ENCODE measurements at places on chromosomes 12 and 14.

GRCh38 chr12:51766067-51766676 is 82.3 kb downstream of the FIGNL2 start:
- no peak for DNase-seq

- DNase-seq = no peak
Observed at GRCh38 chr12:10610188-10610587, 3.2 kb downstream of the MAGOHB start.

GRCh38 chr12:28177461-28177860 is 12.8 kb upstream of the CCDC91 start:
- no peak for DNase-seq

DNA sequence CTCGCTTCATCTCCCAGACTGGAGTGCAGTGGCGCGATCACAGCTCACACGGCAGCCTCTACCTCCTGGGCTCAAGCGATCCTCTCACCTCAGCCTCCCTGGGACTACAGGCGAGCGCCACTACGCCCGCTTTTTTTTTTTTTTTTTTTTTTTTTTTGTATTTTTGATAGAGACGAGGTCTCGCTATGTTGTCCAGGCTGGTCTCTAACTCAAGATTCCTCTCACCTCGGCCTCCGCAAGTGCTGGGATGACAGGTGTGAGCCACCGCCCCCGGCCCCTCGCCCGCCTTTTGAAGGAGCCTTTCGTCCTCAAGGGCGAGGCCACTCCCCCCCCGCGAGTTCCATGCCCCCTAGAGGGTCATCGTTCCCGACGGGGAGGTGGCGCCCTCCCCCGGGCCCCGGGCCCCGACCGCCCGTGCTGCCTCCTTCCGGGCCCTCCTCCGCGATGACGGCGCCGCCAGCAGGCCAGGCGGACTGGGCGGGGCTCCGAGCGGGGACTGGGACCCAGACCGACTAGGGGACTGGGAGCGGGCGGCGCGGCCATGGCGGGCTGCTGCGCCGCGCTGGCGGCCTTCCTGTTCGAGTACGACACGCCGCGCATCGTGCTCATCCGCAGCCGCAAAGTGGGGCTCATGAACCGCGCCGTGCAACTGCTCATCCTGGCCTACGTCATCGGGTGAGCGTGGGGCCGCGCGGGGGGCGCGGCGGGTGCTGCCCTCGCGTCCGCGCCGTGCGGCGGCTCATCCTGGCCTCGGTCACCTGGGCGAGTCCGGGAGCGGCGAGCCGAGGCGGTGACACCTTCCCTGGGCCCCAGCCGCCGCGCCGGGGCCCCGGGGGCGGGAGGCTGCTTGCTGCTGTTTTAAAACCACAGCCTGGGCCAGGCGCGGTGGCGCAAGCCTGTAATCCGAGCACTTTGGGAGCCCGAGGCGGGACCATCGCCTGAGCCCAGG is at the start of gene P2RX4:
Gene P2RX4 (plus strand): TSS at position 506 of the 949 bp plus-strand sequence. CDS start 36 bp downstream, at position 542.
- DNase-seq = no peak

DNA sequence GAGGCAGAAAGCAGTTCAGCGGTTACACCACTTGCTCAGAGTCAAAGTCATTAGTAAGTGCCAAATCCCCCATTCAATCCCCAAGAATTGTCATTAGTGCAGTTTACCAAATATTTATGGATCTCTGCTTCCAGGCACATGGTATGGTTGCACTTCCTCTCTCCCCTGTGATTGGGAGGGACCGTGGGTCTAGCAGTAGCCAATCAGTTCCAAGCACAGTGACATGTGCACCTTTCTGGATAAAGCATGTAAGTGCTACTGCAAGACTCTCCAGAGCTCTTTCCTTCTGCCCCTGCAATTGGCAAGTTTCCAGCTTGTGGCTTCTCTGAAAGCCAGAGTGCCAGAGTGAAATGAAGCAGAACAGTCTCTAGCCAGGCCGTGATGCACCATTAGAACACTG is 85.3 kb upstream of the FLRT2 start:
- DNase-seq = no peak

GRCh38 chr12:92288561-92288960 is 142.9 kb upstream of the BTG1 start:
- no peak for DNase-seq

GRCh38 chr12:54173066-54173726 is 15.6 kb downstream of the SMUG1 start:
- DNase-seq = no peak

GRCh38 chr14:75001899-75002298 is 822 bp upstream of the EIF2B2 start:
- DNase-seq = no peak

- no peak for DNase-seq
Observed at GRCh38 chr12:48180857-48181495, 2.5 kb upstream of the CCDC184 start.

DNA sequence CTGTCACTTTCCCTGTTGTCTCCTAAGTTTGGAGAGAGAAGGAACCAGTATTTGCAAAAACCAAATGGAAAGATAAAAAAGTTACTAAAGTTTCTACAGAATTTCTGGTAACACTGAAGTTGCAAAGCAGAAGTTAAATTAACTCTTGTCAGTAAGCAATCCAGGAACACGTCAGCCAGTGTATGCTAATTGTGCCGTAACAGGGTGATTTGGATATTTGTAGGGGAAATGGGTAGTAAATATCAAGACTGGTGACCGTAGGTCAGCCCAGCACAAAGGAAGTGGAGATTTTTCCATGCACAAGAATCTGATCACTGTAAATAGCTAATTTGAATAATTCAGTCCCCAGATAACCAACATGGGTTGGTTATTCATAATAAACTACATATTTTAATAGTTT is 2.3 kb downstream of the CDKN1B start:
- DNase-seq = no peak

DNA sequence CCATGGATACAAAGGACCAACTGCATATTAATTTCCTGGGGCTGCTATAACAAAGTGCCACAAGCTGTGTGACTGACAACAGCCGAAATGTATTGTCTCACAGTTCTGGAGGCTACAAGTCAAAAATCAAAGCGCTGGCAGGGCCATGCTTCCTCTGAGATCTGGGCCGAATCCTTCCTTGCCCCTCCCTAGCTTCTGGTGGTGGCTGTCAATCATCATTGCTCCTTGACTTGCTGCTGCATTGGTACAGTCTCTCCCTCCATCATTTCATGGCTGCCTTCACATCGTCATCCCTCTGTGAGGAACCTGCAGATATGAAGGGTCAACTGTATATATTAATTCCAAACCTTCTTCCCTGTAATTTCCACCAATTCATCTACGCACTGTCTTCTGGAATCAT is 118.3 kb downstream of the EXOC5 start:
- no peak for DNase-seq

GRCh38 chr14:102988054-102988453 is 65.6 kb downstream of the AMN start:
- no peak for DNase-seq

DNA sequence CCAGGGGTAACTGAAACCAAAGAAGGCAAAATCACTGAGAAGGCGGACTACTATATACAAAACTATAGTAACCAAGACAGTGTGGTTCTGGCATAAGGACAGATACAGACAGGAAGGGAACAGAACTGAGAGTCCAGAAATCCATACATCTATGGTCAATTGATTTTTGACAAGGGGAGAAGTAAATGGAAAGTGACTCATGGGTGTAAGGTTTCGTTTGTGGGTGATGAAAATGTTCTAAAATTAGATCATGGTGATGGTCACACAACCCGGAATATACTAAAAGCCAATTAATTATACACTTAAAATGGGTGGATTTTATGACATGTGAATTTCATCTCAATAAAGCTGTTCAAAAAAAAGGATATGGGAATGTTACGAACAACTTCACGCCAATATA is 18.7 kb downstream of the ANGEL1 start:
- no peak for DNase-seq

DNA sequence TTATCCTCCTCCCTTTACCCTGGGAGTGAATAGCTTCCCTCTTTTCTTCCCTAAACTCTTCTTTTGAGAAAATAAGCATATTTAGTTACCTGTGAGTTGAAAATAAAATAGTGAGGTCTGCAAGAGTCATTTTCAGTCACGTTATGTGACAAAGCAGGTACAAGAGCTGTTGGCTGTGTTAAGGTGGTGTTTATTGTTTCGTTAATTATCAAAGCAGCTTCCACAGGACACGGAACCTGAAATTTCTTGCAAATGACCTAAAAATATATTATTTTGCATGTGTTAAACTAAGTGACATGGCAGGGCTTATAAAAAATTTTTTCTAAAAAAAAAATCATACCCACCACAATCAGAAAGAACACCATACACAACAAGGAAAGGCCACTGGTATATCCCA is 8.3 kb downstream of the SLC38A2 start:
- DNase-seq = no peak

DNA sequence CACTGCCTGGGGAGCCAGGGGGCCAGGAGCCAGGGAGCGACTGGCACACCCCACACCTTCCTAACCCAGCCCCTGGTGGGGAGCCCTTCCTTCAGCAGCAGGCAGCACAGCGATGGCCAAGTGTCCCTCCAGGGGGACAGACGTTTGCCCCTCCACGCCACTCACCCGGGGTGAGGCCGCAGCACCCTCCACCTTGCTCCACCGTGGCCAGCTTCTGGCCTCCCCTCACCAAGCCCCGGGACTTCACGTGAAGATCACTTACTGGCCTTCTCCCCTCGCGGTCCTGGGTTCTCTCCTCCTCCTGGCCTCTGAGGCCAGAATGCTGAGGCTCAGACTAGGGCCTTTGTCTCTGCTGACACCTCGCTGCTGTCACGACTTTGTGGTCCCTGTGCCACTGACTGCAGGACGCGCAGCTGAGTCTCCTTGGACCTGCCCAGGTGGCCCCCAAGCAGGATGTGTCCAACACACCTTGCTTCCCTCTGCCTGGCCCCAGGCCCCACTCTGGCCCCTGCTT is 3.5 kb upstream of the ASPG start:
- DNase-seq = no peak

DNA sequence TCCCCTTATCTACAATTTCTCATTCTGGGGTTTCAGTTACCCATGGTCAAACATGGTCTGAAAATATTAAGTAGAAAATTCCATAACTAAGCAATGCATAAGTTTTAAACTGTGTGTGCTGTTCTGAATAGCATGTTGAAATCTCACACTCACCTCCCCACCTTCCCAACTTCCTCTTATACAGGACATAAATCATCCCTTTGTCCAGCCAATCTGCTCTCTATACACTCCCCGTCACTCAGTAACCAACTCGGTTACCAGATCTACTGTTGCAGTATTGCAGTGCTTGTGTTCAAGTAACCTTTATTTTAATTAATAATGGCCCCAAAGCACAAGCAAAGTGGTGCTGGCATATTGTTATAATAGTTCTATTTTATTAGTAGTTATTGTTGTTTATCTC is 420.5 kb downstream of the GXYLT1 start:
- no peak for DNase-seq

- DNase-seq = no peak
Observed at GRCh38 chr14:68011406-68012028, 191.9 kb downstream of the RAD51B start.

DNA sequence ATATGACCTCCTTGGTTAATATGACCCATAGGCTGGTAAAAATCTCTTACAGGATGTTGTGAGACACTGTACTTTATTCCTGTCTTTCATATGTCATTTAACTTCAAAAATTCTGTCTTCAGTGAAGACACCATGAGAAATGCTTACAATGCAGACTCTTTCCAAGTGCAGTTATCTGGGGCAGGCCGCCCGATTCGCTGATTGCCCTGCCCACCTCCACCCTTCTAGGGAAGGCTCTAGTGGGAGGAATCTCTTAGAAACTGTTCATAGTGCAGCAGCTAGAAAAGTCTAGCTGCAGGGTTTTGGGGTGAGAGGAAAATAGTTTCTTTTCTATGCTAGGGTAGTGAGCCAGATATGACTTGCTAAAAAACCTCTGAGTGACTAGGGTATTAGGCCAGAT is 15.0 kb upstream of the CIPC start:
- DNase-seq = no peak

- DNase-seq = no peak
Observed at GRCh38 chr12:102484428-102484958, 4.1 kb upstream of the IGF1 start.

DNA sequence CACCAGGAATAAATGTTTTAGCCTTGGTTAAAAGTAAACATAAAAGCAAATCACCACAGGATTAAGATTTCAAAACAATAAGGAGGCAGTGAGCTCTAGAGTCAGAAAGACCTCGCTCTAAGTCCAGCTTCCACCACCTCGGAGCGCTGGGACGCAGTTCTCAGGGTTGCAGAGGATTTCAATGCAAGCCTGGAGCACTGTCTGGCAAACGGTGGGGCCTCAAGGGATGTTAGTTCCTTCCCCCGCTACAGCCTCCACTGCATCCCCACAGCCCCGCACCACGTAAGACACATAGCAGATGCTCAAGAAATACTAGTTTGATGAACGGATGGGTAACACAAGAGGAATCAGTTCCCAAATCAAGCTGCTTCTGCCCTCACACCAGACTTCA is 39.3 kb upstream of the TMCC3 start:
- no peak for DNase-seq

- DNase-seq = no peak
Observed at GRCh38 chr12:67428431-67428830, 159.3 kb downstream of the CAND1 start.

DNA sequence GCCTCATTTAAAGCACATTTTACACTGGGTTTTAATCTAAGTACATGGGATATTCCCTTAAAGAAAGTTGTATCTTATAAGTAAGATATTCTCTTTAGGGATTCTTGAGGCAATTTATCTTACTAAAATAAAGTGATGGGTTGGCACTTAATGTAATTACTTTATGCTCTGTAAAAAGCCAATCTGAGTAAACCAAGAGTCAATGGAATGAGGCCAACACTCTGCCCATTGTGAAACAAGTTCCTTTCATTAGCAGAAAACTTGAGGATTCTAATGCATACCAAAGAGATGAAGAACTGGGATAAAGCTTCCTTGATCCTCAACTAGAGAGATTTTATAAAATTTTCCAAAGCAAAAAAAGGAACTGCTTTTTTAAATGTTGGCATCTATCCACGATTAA is 121.2 kb downstream of the METTL25 start:
- no peak for DNase-seq

DNA sequence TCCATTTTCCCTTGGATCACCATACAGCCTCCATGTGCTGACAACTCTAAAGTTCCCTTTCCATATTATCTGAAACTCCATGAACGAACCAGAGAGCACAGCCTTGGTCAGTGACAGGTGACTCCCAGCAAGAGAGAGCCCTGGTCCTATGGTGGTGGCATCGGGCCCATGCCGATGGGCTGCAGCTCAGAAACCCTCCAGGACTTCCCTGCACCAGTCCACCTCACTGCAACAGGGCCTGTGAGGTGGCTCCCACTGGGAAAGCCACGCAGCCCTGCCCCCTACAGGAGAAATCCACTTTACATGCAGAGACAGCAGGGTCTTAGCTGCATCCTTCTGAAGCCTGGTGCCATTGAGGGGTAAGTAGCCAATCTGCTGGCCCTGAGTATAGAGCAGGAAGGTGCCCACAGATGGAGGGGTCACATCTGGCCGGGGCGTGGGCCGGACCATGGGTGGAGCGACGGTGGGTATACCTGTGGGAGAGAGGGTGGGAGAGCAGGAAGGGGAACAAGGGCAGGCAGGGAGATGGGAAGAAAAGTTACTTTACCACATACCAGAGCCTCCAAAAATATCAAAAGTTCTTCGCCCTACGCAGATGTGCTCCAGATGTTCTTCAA is 24.7 kb downstream of the RTRAF start:
- no peak for DNase-seq

- no peak for DNase-seq
Observed at GRCh38 chr12:108349278-108349688, 10.2 kb upstream of the CMKLR1 start.
